ENCODE measurements at places on chromosomes 6 and 20.
A peak's percentile ranks its signal among the peaks of the same experiment; 100 is the strongest.

DNA sequence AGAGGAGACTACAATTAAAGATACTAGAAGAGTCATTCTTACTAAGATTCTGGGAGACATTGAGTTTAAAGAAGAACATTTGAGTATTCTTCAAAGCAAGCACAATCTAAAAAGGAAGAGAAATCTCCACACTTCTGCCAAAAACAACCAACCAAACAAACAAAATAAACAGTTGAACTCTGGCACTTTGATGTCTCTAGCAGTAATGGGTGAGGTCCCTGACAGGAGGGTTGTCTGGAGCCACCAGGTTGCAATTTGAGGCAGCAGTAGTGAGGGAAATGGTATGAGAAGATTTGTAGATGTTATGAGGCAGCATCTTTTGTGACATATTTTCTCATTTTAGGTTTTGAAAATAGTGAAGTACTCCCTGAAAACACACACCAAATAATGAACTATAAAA is 108.1 kb downstream of the PHF3 start:
- DNase-seq, result no peak

DNA sequence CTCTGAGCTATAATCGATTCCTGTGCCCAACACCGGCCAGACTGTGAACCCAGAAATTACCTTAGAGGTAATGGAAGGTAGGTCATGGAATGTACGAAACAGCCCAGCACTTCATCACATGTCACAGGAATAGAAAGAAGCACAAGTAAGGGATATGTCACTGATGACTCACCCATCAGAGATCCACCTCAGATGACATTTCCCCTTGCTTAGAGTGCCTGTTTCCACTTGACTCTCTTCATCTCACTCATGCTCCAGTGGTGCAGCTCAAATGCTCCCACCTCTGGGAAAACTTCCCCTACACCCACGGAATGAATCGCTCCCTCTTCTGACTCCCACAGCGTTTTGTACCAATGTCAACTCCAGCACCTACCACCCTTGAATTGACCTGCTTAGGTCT is 381.6 kb upstream of the CNR1 start:
- no peak for DNase-seq

GRCh38 chr6:7073821-7074525 is 33.8 kb upstream of the RREB1 start:
- no peak for DNase-seq

- no peak for DNase-seq
Observed at GRCh38 chr6:90346729-90347128, 50.1 kb upstream of the BACH2 start.

GRCh38 chr20:14922503-14923267 is 585.3 kb upstream of the FLRT3 start:
- no peak for DNase-seq

- DNase-seq, result no peak
Observed at GRCh38 chr20:11970243-11970836, 52.6 kb downstream of the BTBD3 start.

GRCh38 chr6:85594197-85594930 is 706 bp upstream of the SNX14 start:
- no peak for DNase-seq

DNA sequence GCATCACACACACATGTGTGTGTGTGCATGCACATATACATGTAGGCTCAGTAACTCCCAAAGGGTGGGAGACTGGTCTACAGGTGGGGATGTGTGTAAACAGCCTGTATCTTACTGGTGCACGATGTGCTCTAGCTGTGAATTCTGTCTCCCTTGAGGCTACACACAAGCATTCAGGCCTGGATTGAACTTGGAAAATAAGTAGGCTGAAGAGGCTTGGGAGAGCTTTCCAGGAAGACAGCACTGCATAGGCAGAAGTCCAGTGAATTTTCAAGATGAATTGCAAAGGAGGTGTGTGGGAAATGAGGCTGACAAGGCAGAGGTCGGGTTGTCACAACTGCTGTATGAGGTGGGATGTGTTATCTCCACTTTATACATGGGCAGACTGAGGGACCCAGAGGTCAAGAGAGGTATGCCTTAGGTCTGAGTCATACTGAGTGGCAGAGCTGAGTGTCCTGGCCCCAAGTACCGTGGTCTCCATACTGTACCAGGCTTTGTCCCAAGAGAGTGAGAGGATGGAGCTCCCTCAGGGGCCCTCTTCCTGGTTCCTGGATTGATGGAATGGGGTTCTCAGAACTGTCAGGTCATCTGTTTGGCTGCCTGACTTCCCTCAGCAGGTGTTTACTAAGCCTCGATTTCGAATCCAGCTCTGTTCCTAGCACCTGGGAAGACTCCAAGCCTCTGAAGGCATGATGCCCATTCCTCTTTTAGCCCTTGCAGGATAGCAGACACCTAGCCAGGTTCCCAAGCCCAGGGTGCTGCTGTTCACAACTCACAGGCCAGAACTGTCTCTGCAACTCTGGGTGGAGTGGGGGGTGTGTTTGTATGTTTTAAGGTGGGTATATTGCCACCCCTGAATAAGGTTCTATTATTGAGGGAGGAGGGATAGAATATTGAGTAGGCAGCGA is 14.4 kb downstream of the SNPH start:
- no peak for DNase-seq

DNA sequence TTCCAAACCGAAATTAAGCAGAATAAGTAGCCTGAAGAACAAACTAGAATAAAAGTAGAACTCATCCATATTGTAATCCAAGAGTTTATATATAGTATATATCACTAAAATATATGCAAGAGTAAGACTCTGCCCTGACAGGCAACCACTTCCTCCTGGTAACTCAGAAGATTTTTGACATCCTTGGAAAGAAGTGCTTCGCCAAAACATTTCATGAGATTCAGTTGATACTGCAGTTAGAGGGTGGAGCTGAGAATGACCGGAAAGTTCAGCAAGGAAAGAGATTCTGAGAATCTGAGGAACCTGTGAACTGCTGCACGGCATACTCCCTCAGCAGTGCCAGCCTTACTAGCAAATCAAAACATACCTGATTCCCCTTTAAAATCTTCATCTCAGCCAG is 79.6 kb downstream of the CDK19 start:
- no peak for DNase-seq

DNA sequence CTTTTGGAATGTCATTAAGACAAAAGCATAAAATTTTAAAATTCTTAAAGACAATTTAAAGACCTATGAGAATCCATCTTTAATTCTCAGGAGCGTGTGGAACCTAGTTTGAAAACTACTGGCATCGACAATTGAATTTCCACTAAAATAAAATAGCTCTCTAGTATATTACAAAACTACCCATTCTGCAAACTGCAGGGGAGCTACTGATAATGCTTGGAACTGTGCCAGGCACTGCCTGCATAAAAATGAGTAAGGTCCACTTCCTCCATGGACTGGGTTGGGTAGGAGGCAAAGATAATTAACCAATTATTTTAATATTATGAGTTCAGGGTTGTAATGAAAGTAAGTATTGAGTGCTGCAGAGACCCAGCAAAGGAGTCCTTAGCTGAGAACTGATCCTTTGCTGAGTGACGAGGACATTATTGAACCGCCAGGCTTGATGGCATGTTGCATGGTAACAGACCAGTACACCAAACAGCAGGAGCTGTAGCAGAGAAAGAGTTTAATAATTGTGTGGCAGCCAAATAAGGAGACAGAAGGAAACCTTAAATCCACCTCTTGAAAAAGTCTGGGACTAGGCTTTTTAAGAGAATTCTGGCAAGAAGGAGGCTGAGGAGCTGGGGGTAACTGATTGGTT is 261.3 kb downstream of the ESR1 start:
- DNase-seq, result no peak

GRCh38 chr20:10644458-10645204 is 29.2 kb downstream of the JAG1 start:
- DNase-seq, result no peak

DNA sequence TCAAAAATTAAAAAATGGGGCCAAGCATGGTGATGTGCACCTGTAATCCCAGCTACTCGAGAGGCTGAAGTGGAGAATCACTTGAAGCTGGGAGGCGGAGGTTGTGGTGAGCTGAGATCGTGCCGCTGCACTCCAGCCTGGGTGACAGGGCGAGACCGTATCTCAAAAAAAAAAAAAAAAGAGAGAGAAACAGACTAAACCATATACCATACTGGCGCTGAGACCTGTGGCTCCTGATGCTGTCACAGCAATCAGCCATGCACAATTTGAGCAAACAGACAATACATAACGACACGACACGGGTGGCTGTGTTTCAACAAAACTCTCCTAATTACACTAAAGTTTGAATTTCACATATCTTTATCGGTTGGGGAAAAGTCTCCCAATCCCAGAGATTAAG is 14.9 kb upstream of the CBFA2T2 start:
- DNase-seq, result no peak

- peak; percentile 66 for DNase-seq
Observed at GRCh38 chr6:118810420-118811027, 83.4 kb upstream of the ASF1A start.

- DNase-seq, result peak; percentile 93
Observed at GRCh38 chr6:3139090-3139903, 18.0 kb downstream of the TUBB2A start.

DNA sequence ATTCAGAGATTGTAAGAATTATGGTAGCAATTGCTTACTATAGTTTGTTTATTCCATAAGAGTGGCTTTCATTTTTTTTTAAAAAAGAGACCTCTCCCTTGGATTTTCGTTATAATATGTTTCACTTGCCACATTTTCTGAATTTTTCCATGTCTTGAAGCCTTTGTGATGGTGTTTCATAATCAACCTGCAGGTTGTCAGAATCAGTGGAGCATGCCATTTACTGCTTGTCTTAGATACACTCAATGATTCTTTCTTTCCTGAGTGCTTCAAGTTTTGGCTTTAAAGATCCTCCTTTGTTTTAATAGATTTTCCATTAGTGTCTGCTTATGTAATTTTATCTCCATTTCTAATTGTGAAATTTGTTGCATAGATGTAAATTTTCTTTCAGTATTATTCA is 31.2 kb downstream of the KCNQ5 start:
- peak; percentile 41 for DNase-seq

DNA sequence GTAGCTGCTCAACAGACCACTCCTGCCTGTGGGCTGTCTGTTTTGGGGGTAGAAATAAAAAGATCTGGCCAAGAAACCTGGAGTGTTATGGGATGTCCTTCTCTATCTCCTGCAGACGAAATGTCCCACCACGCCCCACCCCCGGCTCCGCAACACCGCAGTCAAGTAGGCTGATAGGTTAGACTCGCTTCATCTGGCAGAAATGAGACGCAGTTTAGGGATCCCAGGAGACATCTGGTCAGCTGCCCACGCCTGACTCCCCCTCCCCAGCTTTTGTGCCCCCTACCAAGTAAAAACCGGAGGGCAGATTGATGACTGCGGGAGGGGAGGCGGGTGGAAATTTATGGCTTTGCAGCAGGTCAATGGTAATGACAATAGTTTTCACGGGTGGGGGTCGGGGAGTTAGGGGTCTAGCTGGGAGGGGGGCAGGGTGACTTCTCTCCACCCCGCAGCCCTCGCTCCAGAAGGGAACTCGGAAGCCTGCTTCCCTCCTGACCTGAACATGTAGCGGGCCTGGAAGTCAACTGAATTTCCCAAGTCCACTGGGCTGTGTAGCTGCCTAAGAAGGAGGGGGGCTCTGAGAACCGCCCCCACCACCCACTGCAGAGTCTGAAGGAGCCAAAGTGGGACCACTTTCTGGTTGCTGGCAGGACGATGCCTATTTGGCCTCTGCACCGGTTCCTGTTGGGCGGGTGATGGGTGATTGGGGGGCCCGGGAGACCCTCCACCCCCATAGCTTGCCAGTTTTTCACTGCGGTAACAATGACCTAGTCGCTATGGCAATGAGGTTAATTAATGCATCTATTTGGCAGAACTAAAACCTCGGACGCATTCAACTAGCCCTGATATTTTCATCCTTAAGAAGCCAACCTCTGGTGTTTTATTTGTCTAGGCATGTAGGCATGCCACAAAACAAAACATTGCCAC is 25.7 kb downstream of the PMEPA1 start:
- no peak for DNase-seq

- peak; percentile 19 for DNase-seq
Observed at GRCh38 chr6:155708100-155708499, 252.5 kb upstream of the NOX3 start.

- no peak for DNase-seq
Observed at GRCh38 chr6:117157448-117157847, 107.9 kb upstream of the VGLL2 start.

GRCh38 chr6:85389151-85389797 is 60.6 kb upstream of the NT5E start:
- DNase-seq, result no peak

DNA sequence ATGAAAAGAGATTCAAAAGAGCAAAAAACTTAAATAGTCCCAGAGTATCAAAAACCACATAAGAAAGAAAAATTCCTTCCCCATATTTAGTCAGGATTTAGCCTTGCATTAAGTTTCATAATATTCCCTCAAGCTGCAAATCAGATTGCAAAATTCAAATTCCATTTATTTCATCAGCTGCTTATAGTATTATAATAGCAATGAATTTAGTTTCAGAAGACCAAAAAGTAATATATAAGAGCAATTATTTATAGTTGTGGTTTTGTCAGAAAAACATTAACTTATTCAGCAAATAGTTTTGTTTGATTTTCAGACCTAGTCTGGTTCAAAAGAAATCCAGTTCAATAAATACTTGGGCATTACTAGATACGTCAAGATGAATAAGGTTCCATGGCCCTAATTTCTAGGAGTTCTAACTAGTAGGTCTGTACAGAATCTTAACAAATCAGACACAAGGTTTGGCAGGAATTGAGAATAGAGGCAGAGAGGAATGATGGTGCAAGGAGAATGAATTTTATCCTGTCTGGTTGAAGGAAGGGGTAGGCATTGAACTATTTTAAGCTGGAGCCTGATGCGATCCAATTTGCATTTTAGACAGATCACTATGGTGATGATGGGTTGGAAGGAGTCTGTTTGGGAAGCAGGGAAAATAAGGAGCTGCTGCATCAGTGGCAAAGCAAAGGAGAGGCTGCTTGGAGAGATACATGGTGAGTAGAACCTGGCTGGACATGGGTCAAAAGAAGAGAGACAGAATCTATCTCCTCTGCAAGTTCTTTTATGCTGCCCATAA is 163.9 kb upstream of the STXBP5 start:
- no peak for DNase-seq
